ENCODE measurements at places on chromosomes 2 and 18. TPM values are rescaled to one million over a fixed set of nuclear protein-coding genes. Genes with fewer than 3 reads are reported as not detected.

ELOA2 gene
- total RNA-seq: not detected

ZBTB14 gene
- 6.1 TPM for total RNA-seq

SPP2 gene
- total RNA-seq: not detected

TRPM8 gene
- total RNA-seq: not detected

WDR35 gene
- 18.3 TPM for total RNA-seq

GPBAR1 gene
- total RNA-seq: 0.12 TPM

DOK6 gene
- not detected for total RNA-seq

LOXHD1 gene
- total RNA-seq: not detected

SH2D6 gene
- total RNA-seq: 1.1 TPM

IL1B gene
- total RNA-seq: 0.33 TPM

CFAP65 gene
- 0.11 TPM for total RNA-seq

IL1R2 gene
- total RNA-seq: 0.63 TPM

POLR1B gene
- 25.8 TPM for total RNA-seq

MATN3 gene
- 9.8 TPM for total RNA-seq

SPC25 gene
- total RNA-seq: 20.1 TPM

RSAD2 gene
- 0.27 TPM for total RNA-seq

C1GALT1C1L gene
- total RNA-seq: 2.8 TPM

KCNG2 gene
- total RNA-seq: not detected

IL36G gene
- not detected for total RNA-seq

MPV17 gene
- 69.5 TPM for total RNA-seq

UCN gene
- 2.0 TPM for total RNA-seq

C2orf15 gene
- 0.99 TPM for total RNA-seq

FSHR gene
- total RNA-seq: not detected

GPC1 gene
- 214 TPM for total RNA-seq

TRIM54 gene
- total RNA-seq: 0.73 TPM

TSPYL6 gene
- not detected for total RNA-seq

SLC30A3 gene
- total RNA-seq: 3.6 TPM

UGT1A10 gene
- 0.18 TPM for total RNA-seq

TTC27 gene
- 25.6 TPM for total RNA-seq

PSTPIP2 gene
- 0.34 TPM for total RNA-seq

CRACDL gene
- total RNA-seq: 2.3 TPM

PLEKHH2 gene
- 0.89 TPM for total RNA-seq

RAB6C gene
- total RNA-seq: not detected

IL18RAP gene
- total RNA-seq: not detected

FAM237A gene
- total RNA-seq: not detected

UPP2 gene
- not detected for total RNA-seq

TBR1 gene
- total RNA-seq: not detected

RNF144A gene
- total RNA-seq: 8.5 TPM

TLX2 gene
- 0.47 TPM for total RNA-seq

HOXD11 gene
- 6.7 TPM for total RNA-seq

TRIM43 gene
- total RNA-seq: not detected

ANKRD30B gene
- total RNA-seq: not detected
